ENCODE measurements at places on chromosomes 1 and 21.

DNA sequence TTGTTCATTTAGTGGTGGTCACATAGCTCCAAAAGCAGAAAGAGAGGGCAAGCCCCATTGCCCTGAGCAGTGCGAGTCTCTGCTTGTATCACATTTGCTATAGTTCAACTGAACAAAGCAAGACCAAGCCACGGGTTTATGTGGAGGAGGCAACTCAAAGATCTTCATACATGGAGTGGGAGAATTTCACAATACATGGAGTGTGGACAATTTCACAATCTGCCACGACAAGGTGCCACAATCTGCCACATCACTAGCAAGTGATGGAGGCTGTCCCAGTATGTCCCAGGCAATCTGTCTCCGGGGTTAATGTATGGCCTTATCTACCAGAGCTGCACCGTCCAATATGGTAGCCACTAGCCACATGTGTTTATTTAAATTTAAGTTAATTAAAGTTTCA is 44.5 kb upstream of the DYRK1A start:
- DNase-seq, result no peak

- DNase-seq, result no peak
Measured at GRCh38 chr1:95076034-95076433, 3.3 kb upstream of the ALG14 start.

DNA sequence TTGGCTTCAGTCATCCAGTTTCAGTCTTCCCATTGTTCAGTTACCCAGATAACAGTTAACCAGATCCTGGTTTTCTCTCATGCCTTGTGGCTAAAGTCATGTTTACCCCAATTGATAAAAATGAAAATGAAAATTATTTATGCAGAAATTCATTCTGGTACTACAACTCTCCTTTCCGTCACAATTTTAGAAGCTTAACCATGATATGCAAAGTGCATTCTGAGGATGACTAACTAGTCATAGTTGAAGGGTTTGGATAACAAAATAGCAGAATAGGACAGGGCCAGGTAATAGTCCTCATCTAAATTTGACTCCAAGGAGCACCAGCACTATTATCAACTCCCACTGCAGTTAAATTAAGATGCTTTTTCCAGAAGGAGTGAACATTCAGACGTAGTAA is 94.7 kb downstream of the NTMT2 start:
- no peak for DNase-seq

- DNase-seq, result no peak
Measured at GRCh38 chr1:110148961-110149360, 1.3 kb upstream of the SLC6A17 start.

GRCh38 chr21:33937931-33938339 is 22.3 kb upstream of the ATP5PO start:
- DNase-seq, result no peak

- no peak for DNase-seq
Measured at GRCh38 chr1:24895511-24895910, 34.6 kb downstream of the RUNX3 start.

GRCh38 chr1:4684136-4684535 is 29.7 kb downstream of the AJAP1 start:
- no peak for DNase-seq
